ENCODE measurements at places on chromosomes 2 and 18.

DNA sequence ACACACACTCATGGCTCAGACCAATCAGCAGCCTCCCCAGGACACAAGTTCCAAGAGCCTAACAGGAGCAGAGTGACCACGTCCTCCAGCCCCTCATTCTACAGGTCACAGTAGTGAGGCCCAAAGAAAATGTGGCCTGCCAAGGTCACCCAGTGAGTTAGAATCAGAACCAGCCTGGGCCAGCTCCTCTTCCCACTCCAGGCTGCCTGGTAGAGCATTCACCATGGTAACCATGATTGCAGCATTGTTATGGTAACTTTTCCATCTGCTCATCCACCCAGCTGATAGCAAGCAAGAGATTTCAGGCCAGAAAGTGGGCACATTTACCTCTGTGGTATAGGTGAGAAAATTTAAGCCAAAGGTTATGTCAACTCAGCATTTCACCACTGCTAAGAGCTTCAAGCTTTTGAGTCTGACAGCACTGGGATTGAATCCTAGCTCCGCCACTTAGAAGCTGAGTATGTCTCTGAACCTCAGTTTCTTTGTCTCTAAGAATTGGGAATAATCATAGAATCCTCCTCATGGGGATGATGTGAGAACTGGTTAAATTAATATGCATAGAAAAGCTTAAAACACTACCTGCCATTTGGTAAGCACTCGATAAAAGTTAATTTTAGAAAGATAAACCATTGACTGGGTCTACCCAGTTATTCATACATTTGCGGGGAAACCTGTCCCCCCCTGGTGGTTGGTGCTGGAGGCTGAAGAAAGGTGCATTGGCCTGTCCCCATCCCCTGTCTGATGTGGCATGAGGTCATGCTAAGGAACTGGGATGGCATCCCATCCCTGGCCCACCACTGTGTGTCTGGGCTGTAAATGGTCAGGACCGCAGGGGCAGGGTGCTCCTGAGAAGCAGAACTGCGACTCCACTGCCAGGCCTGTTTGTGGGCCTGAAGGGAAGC, 181.5 kb downstream of the KLHL29 start:
- peak; percentile 6 for DNase-seq

GRCh38 chr2:222673883-222674282, 2.4 kb downstream of the MOGAT1 start:
- no peak for DNase-seq

- no peak for DNase-seq
Observed at GRCh38 chr18:13368080-13368813, 149.7 kb downstream of the LDLRAD4 start.

- DNase-seq, result no peak
Observed at GRCh38 chr2:193326296-193326695, 1131.6 kb upstream of the TMEFF2 start.

GRCh38 chr2:45909677-45910191, 258.3 kb downstream of the PRKCE start:
- no peak for DNase-seq

GRCh38 chr2:183019718-183020442, 18.4 kb downstream of the NCKAP1 start:
- DNase-seq, result no peak

DNA sequence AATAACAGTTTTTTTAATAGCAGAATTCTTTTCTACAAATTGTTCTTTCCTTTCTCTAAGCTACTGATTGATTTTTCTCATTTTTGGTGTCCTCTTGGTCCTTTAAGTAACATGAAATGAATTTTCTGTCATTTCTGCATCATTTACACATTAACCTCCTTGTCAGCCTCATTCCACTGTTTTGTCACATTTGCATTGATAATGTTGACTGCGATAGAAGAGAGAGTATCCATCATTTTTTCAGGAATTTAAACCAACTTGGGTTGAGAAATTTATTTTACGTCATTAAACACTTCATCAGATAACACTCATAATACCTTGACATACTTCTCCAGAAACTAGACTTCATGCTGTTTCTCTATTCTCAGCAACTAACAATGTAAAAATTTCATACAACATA, 422.2 kb downstream of the LRRTM4 start:
- no peak for DNase-seq

GRCh38 chr2:235689427-235689853, 195.6 kb downstream of the AGAP1 start:
- DNase-seq, result no peak

DNA sequence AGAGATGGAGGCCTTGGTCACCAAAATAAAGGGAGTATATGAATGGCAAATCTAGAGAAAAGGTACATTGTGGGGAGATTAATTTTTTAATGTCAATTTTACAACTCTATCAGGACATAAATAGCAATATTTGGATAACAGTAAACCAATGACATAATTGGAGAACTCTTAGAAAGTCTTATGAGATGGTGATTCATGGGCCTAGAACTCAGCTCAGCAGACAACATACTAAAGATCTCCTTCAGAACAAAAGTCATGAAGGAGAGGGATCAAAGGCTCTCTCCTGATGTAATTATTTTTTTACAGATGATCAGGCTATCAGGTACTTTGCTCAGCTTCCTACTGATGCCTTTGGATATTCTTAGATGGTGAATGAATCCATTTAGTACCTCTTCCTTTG, 90.0 kb downstream of the CRACDL start:
- no peak for DNase-seq

- no peak for DNase-seq
Observed at GRCh38 chr2:100218552-100218951, 76.2 kb upstream of the AFF3 start.

- no peak for DNase-seq
Observed at GRCh38 chr2:164257742-164258141, 363.5 kb downstream of the GRB14 start.

DNA sequence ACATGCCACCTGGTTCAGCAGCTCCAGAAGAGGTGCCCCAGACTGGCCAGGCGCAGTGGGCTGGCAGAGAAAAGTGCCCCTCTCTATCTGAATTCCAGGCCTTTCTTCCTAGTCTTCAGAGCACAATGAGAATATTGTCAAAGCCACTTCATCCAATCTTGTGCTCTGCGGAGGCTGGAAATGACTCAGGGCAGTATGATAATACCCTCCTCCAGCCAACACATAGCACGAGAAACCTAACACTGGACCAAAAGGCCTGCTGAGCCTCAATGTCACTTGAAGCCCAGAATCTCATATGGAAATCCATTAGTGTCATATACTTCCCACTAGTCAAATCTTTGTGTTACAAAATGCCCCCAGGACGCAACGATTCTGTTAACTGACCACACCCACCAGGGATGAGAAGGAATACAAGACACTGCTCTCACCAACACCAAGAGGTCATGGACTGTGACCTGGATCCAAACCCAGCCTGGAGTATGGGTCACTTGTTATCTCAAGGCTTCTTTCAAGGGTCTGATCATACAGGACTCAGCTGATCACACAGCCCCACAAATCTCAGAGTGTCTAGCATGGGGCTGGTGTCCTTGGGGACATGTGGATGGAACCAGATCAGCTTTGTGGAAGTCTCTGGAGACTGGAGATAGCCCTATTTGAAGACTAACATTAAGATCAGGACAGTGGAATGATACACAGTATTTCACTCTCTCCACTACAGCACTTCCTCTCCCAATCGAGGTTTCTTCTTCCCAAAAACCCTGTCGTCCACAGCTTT, 10.1 kb downstream of the KIF3C start:
- no peak for DNase-seq

- no peak for DNase-seq
Observed at GRCh38 chr18:78625847-78626246, 353.8 kb upstream of the SALL3 start.

GRCh38 chr2:187150670-187151069, 297.4 kb downstream of the CALCRL start:
- DNase-seq, result no peak

- no peak for DNase-seq
Observed at GRCh38 chr2:21757805-21758430, 634.1 kb downstream of the TDRD15 start.

- peak; percentile 94 for DNase-seq
Observed at GRCh38 chr2:52881606-52882005, 886.0 kb upstream of the CHAC2 start.

DNA sequence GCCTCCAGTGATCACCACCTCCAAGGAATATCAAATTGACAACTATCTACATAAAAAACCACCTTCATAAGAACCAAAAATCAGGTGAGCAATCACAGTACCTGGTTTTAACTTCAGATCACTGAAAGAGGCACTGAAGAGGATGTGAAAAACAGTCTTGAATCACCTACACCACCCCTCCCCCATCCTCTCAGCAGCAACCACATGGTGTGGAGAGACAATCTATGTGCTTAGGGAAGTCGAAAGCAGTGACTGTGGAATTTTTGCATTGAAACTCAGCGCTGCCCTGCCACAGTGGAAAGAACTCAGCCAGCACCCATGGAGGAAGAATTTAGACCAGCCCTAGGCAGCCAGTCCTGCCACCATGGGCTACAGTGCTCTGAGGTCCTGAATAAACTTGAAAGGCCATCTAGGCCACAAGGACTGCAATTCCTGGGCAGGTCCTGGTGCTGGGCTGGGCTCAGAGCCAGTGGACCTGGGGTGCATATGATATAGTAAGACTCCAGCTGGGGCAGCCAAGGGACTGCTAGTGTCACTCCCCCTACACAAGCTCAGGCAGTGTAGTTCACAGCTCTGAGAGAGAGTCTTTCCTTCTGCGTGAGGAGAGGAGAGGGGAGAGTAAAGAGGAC, 75.6 kb downstream of the ATL2 start:
- no peak for DNase-seq

DNA sequence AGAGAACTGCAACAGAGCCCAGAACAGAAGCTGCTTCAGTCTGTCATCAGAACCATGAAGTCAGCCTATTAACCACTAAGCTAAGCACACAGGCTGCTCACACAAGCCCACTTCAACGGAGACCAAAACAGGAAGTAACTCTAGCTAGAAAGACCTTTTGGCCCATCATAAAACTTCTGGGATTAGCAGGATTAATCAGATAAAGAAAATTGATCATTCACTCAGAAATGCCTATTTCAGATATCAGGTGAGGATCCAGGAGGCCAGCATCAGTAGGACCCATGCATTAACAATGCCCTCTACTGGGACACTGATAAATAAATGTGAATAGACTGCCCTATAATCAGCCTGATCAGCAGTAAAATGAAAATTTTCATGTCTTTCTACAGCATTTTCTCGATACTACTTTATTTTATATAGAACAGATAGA, 101.4 kb downstream of the WDPCP start:
- no peak for DNase-seq

GRCh38 chr18:44946529-44947113, 265.9 kb downstream of the SETBP1 start:
- no peak for DNase-seq

DNA sequence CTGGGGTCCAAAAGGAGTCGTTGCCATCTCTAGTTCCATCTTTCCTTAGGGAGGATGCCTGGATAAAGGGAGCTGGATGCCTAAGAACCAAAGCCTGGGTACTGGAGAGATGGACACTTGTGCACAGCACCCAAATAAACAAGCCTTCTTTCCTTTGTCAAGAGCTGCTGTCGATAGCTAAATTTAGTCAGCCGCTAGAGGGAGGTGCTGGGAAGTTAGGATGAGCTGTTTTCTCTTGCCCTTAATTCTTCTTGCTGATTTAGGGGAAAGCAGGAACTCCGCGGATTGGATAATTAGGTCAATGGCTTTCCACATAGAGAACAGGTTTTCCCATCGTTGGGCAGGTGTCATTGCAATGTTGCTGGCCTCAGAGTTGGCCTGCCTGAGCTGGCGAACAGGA, 30.9 kb upstream of the SERPINB12 start:
- DNase-seq, result peak; percentile 65

- DNase-seq, result no peak
Observed at GRCh38 chr2:33241581-33241980, 234.9 kb upstream of the RASGRP3 start.

DNA sequence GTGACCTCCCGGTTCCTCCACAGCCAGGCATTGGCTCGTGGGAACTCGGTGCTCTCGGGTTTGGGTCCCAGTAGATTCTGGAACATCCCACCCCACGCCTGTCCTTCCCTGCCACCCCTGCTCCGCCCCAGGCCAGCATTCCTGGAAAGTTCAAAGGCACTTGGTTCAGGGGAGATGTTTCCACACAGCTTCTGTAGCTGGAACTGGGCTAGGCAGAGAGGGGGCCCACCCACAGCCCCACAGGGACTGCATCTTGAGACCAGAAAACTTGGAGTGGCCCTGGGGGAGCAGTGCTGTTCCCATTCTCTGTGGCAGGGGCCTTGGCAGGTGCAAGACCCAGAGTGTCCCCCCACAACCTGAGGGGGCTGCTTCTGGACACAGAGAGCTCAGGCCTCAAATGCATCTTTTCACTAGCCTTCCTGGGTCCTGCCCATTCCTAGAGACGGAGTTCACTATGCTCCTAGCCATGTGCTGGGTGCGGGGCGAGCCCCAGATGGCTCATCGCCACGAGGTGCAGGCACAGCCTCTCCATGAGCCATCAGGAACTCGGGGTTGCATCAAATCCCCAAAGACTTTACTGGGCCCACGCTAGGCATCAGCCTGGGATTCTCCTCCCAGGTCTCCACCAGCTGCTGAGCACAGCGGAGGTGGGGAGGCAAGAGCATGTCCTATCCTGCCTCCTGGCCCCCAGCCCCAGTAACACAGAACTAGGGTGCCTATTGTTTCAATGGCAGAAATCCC, 68.7 kb downstream of the ZFP36L2 start:
- no peak for DNase-seq

DNA sequence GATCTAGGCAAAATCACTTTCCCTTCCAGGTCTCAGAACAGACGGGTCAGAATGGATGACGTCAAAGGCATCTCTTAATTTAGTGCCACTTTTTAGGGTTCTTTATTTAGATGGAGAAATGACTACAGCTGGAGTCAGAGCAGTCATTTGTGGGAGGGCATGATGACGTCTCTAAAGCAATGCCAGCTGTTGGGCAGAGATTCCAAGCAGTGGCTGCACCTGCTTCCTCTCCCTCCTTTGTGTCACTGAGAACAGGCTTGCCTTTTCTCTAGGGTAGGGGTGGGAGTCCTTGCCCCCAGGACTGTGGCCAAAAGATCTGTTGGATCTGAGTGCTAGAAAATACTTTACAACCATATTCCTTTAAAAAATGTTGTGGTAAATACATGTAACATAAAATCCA, 28.7 kb upstream of the SKOR2 start:
- no peak for DNase-seq

GRCh38 chr18:9333441-9334328, 888 bp upstream of the TWSG1 start:
- no peak for DNase-seq

DNA sequence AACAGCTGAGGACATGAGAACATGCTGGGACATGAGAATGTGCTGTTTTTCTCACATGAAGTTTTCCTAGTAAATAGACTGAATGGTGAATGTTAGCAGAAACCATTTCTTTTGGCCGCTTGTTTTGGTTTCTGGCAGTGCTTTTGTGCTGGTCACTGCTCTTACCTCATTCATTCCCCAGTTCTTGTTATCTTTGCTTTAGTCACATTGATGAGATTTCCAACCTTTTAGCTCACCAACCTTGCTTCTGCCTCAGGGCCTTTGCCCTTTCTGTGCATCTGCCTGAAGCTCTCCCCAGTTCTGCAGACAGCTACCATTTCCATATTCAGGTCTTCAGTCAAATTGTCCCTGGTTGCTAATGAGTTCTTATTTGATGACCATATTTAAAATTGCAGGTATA, 91.6 kb downstream of the PTPRM start:
- no peak for DNase-seq
